ENCODE measurements at places on chromosomes 6 and 20.

DNA sequence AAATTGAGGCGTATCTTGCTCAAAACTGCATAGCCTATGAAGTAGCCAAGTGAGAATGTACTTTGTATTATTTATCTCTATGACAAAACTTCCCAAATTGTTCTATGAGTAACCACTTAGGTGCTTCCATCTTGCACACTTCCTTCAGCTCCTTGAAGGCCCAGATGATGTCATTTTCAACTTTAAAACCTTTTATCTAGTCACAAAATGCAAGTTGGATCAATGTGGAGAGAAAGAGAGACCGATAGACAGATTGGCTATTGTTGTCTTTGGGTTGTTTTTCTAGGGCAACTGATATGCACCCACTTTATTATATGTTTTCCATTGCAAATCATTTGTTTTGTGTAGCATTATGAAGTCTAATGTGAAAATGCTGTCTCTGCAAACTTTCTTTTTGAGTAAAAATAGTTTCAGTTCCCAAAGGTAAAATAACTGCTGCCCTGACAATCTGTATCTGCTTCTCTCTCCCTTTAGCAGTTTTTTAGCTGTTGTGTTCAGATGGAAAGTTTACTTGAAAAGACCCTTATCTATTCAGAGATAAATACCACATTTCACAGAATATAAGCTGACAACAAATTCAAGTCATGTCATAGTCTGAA, 73.7 kb upstream of the CITED2 start:
- DNase-seq: no peak

DNA sequence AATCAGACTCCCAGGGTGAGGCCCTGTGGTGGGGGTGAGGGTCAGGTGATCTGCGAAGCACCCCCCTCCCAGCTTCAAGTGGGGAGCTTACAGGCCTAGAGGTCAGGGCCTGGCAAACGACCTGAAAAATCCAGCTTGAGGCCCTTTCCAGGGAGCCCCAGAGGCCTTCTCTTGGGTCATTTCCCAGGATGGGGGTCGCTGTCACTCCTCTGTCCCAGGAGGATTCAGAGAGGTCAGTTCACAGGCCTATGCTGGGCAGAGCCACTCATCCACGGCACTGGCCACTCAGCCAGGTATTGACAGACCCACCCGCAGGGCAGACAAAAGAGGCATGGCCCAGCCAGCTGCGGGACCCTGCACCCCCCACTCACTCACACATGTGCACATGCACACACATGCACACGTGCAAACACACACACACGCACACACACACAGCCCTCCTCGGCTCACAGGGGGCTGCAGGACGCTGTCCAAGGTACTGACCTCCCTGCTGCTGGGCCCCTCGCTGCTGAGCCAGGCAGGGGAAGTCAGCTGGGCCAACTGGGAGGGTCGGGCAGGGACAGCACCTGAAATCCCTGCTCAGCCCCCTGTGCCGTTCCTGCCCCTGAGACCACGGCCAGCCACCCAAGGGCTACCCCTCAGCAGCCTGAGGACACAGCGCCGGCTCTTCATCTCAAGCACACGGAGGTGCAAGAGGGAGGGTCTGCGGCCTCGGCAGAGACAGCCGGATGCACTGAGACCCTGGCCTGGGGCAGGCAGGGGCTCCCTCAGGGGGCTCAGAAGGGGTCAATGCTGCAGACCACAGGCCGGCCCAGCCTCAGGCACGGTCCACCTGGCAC, 113.8 kb downstream of the TAF4 start:
- no peak for DNase-seq

DNA sequence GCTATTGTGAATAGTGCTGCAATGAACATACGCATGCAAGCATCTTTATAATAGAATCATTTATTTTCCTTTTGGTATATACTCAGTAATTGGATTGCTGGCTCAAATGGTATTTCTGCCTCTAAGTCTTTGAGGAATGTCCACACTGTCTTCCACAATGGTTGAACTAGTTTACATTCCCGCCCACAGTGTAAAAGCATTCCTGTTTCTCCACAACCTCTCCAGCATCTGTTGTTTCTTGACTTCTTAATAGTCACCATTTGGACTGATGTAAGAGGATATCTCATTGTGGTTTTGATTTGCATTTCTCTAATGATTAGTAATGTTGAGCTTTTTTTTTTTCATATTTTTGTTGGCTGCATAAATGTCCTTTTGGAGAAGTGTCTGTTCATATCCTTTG, 208.7 kb downstream of the PHF3 start:
- no peak for DNase-seq

- no peak for DNase-seq
Observed at GRCh38 chr20:19827818-19828217, 69.8 kb downstream of the RIN2 start.

GRCh38 chr20:24627926-24628325, 158.5 kb downstream of the SYNDIG1 start:
- DNase-seq: no peak

Measured in activated naive CD8-positive, alpha-beta T cell treated with anti-CD3 and anti-CD28 coated beads for 36 hours (primary cell).